ENCODE measurements at places on chromosomes 16 and 17.

GRCh38 chr17:79066963-79067362 is 7.7 kb upstream of the ENGASE start:
- DNase-seq: no peak

DNA sequence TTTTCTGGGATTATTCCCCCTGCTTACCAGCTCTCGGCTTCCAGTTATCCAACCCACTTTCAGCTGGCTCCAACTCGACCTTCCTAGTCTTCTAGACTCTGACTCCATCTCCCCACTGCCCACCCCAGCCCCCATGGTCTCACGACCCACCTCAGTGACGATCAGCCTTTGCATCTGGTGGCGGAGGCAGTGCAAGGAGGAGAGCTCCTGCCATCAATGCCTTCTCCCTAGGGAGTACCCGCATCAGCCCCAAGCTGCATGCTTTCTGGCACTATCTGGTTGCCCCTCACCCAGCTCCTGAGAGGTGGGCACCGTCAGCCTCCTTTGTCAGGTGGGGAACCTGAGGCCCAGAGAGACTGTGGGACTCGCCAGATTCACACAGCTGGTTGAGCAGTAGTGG is 72.6 kb upstream of the RPL38 start:
- no peak for DNase-seq

- DNase-seq: no peak
These were observed 188.8 kb downstream of the CCDC182 start for GRCh38 chr17:57556320-57556719.

DNA sequence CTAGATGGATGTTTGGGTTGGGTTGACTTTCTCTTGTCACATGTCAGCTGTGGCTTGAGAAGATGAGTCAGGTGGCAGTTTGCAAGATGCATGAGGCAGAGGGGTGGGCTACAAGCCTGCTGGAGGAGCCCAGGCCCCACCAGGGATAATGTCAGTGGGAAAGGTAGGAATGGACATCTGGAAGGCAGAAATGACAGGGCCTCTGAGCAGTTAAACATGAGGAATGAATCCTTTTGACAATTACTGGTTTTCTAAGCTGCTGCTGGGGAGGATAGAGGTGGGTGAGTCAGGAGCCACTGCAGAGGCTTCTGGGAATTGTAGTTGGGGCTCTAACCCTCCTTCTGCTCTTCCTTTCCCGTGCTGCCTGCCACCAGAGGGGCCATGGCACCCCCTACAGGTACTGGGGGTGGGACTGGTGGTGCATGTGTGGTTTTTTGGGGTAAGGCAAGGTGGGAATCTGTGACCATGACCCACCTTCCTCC is 15.7 kb downstream of the SLC52A1 start:
- DNase-seq: peak; percentile 52

- DNase-seq: no peak
These were observed 483.2 kb upstream of the EEF2KMT start for GRCh38 chr16:5580772-5581171.

DNA sequence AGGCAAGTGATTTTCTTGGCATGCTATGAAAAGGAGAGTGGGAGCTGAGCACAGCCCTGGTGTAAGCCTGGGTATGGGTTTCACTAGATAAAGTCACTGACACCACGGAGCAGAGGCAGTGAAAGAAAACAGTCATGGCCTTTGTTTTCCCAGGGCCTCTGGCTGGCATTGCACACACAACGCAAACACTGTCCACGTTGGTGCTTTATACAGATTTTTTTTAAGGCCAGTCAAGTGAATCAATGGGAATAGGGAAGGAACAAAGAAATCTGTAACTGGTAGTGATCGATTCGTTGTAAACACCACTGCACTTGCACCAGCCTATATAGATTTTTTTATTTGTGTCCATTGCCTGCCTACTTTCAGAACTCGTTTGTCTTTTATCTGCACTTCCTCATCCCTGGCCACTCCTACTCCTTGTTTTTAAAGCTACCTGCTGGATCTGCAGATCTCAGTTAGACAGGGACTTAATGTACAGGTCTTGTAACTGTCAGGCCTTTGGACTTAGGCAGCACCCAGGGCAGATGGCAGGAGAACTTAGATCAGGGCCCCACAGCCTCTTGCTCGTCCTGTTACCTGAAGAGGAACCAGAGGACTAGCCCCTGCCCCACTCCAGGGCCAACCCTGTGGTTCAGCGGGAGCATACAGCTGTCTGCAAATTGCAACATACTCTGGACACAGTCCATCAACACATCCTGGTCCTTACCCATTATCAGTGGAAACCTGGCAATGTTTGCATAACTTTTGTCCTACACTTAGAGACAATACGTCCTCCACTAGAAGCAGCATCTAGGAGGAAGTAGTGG is 10.6 kb upstream of the TMIGD1 start:
- DNase-seq: no peak

DNA sequence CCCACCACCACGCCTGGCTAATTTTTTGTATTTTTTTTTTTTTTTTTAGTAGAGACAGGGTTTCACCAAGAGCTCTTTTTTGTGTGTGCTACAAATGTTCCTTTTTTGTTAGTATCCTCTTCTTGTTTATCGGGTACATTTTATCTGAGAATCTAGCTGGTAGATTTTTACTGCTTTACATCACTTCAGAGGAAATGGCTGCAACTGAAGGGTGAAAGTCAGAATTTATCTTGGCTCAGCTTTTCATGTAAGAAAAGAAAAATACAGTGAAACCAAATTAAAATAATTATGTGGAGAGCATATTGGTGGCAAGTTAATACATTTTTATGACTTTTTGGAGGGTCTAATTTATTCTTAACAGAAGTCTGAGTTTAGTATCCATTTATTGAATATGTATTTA is 26.0 kb downstream of the CBFB start:
- DNase-seq: no peak

GRCh38 chr17:79728908-79729471 is 1.8 kb upstream of the ENPP7 start:
- no peak for DNase-seq

DNA sequence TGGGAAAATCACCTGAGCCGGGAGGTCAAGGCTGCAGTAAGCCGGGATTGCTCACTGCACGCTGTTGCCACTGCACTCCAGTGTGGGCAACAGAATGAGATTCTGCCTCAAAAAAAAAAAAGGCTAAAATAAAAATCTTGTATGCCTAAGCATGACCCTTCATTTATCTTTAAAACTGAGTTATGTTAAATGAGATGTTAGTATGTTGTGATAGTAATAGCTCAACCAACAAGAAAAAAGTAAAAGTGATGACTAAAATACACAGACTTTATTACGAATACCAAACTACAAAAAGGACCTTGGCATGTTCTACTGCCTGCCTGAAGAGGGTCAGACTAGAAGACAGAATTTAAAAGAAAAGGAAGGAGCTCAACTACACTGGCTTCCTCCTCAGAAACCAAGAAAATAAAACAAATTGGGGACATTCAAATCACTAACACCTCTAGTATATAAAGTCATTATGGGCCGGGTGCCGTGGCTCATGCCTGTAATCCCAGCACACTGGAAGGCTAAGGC is 4.4 kb downstream of the SMURF2 start:
- DNase-seq: no peak

GRCh38 chr17:36856903-36857381 is 80.3 kb upstream of the LHX1 start:
- no peak for DNase-seq

- DNase-seq: peak; percentile 50
These were observed 40.3 kb upstream of the TNRC6A start for GRCh38 chr16:24689128-24689527.

DNA sequence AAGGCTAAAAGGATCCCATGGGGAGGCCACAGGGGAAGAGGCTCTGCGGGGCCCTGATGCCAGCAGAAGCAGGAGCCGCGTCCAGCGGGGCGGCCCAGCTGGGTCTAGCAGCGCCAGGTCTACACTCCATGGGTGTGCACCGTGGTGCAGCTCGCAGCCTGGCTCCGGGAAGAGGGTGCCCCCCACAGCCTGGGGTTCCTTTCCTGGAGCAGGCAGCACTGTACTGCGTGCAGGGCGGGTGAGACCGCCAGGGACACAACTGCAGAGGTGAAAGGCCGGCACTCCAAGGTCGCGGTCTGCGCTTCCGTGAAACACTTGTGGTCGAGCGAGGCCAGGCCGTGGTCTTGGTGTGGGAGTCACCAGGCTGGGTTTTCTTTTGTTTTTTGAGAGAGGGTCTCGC is 6.5 kb upstream of the CCDC154 start:
- no peak for DNase-seq

- no peak for DNase-seq
These were observed 2.6 kb downstream of the HES7 start for GRCh38 chr17:8121407-8121680.

GRCh38 chr17:16351831-16352230 is 1.4 kb downstream of the CENPV start:
- no peak for DNase-seq

GRCh38 chr16:27287887-27288286 is 19.3 kb upstream of the NSMCE1 start:
- no peak for DNase-seq

DNA sequence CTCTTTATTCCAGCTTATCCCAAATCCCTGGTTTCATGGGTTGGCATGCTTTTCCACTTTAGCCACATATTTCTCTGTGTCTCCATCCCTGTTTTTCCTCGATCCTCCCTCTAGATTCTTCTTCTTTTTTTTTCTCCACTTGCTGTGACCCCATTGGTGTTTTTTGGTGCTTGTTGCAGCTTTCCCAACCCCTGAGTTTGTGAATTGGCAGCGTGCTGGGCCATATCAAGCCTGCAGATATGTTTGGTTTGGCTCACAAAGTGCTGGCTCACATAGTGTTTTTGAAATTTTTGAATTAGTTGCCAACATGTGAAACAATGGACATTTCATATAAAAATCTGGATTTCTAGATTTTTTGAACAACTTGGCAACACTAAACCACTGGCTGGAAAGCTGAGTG is 8.8 kb downstream of the GPR139 start:
- no peak for DNase-seq

- no peak for DNase-seq
These were observed 47.6 kb downstream of the RPTOR start for GRCh38 chr17:80592243-80592642.

GRCh38 chr16:54106057-54106456 is 180.5 kb downstream of the IRX3 start:
- DNase-seq: no peak

GRCh38 chr16:86517652-86518258 is 7.4 kb downstream of the FOXF1 start:
- peak; percentile 73 for DNase-seq

GRCh38 chr17:7767405-7768021 is 50.0 kb downstream of the DNAH2 start:
- DNase-seq: no peak

- no peak for DNase-seq
These were observed 143.5 kb downstream of the PPM1E start for GRCh38 chr17:58899191-58899590.

- DNase-seq: no peak
These were observed 14.4 kb downstream of the NLRC5 start for GRCh38 chr16:57003439-57004386.

DNA sequence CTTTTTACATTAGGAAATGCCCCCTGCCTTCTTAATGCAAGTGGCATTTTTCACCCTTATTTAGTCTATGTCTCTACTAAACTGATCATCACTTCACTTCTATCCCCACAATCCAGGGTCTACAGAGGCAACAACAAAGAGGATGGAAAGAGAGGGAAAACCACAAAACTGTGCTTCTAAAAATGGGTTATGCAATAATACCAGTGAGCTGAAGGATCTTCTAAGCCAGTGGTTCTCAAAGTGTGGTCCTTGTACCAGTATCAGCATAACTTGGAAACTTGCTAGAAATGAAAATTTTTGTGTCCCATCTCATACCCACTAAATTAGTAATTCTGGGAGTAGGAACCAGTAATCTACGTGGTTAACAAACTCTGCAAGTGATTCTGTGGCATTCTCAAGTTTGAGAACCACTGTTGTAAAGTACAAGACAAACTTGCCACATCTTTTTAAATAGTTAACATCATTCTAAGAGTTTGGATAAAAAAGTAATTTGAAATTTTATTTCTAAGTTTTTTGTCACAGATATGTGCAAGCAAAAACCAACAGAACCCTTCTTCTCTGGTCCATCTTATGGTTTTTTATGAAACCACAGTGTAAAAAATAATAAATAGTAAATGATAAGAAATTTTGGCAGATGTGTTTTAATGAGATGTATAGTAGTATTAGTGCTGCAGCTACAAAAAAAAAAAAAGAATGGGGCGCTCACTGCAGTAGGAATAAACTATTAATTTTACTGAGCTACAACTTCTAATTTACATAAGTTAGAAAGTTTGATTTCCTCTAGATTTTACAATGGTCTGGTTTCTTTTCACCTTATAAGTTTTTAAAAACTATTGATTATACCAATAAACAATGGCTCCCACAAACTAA is 16.2 kb downstream of the CDC27 start:
- DNase-seq: no peak

DNA sequence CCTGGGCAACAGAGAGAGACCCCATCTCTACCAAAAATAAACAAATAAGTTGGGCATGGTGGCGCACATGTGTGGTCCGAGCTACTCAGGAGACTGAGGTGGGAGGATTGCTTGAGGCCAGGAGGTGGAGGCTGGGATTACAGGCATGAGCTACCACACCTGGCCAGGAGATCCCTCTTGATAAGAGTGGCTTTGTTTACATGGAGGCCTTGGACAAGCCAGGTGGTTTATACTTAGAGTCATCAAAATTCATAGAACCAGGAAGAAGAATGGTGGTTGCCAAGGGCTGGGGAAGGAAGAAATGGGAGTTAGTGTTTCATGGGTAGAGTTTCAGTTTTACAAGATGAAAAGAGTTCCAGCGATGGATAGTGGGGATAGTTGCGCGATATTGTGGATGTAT is 8.8 kb upstream of the ZFP1 start:
- no peak for DNase-seq

DNA sequence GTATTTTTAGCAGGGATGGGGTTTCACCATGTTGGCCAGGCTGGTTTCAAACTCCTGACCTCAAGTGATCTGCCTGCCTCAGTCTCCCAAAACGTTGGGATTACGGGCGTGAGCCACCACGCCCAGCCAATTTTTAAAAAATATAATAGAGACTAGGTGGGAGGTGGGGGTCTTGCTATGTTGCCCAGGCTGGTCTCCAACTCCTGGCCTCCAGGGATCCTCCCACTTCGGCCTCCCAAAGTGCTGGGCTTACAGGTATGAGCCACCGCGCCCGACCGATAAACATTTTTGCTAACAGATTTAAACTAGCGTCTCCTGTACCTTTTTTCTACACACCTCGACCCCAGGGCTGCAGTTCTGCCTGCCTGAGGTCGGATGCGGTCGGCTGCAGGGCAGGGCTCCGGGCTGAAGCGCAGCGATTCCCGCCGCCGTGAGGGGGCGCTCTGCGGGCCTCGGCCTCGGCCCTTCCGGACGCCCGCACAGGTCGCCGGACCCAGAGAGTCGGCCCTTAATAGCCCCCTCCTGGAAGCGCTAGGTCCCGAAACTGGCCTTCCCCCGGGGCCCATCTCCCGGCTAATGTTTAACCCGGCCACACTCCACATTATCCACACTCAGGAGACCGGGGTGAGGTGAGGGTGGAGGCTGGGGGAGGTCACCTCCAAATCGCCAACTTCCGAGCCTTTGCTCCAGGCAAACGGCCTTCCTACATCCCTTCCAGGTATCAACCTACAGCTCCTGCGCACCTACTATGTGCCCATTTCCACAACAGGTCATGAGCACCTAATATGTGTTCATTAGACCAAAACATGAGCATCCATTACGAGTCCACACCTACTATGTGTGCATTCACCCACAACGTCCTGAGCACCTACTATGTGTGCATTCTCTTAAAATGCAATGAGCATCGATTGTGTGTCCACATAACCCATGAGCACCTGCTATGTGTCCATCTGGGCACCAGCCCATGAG is 2.0 kb upstream of the GLIS2 start:
- peak; percentile 76 for DNase-seq

Data from iPS-NIHi11 (cell line).